ENCODE measurements at places on chromosomes 12 and 14.

DNA sequence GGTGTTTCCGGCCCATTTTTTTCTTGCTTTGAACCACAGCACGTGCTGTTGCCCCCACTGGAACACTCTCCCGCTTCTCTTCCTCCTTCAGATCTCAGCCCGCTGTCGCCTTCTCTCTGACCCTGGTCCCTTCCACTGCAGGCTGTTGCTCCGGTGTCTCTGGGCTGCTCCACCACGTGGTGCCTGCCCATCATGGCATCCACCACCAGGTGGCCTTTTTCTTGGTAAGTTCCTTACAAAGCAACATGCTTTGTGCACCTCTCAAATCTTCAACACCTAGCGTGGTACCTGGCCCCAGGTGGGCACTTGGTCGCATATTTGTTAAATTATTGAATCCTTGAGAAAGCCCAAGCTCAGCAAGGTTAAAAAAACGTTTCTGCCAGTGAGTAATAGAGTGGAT is 19.1 kb downstream of the TUNAR start:
- DNase-seq, result no peak

DNA sequence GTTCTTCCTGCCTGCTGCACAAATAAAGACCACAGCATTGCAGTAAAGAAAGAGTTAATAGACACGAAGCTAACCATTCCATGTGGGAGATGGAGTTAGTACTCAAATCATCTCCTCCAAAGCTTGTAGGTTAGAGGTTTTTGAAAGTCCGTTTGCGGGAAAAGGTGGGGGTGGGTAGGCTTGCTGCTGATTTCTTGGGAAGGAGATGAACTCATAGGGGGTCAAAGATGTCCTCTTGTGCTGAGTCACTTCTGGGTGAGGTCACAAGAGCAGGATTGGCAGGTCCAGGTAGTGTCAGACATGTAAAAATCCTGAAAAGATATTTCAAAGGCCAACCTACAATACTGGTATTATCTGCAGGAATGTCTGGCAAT is 66.4 kb downstream of the PTHLH start:
- no peak for DNase-seq

DNA sequence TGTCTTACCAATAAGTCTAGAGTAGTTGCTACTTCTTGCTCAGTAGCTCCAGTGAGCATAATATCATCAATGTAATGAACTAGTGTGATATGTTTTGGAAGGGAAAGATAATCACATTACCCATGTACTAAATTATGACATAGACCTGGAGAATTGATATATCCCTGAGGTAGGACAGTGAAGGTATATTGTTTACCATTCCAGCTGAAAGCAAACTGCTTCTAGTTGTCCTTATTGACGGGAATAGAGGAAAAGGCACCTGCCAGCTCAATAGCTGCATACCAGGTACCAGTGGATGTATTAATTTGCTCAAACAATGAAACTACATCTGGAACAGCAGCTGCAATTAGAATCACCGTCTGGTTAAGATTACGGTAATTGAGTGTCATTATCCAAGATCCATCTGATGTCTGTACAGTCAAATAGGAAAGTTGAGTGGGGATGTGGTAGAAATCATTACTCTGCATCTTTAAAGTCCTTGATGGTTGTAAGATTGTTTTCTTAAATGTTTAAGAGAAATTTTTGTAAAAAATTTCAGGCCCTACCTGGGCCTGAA is 100.0 kb upstream of the ARHGAP5 start:
- DNase-seq, result no peak

DNA sequence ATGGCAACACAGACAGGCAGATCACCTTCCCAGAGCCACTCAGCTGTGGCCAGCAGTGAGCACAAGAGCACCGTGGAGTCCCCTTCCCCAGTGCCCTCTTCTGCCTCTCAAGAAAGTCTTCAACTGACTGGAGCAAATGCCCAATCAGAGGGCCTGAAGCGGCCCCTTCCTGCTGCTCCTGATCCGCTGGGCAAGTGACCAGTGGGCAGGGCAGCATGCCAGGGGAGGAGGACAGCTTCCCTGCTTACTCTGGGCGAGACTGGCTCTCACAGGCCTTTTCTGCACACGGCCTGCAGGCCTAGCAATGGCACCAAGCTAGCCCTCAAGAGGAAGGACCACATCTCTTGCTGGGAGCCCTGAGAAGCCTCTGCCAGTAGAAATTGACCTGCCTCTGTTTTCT is 890 bp downstream of the KRT71 start:
- peak; percentile 71 for DNase-seq

DNA sequence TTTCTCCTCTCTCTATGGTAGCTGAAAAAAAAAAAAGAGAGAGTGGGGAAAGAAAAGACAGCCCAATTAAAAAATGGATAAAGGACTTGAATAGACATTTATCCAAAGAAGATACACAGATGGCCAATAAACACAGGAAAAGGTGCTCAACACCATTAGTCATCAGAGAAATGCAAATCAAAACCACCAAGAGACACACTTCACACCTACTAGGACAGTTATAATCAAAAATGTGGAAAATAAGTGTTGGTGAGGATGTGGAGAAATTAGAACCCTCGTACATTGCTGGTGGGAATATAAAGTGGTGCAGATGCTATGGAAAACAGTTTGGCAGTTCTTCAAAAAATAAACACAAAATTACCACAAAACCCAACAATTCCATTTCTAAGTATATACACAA is 172.4 kb upstream of the GRIN2B start:
- no peak for DNase-seq

DNA sequence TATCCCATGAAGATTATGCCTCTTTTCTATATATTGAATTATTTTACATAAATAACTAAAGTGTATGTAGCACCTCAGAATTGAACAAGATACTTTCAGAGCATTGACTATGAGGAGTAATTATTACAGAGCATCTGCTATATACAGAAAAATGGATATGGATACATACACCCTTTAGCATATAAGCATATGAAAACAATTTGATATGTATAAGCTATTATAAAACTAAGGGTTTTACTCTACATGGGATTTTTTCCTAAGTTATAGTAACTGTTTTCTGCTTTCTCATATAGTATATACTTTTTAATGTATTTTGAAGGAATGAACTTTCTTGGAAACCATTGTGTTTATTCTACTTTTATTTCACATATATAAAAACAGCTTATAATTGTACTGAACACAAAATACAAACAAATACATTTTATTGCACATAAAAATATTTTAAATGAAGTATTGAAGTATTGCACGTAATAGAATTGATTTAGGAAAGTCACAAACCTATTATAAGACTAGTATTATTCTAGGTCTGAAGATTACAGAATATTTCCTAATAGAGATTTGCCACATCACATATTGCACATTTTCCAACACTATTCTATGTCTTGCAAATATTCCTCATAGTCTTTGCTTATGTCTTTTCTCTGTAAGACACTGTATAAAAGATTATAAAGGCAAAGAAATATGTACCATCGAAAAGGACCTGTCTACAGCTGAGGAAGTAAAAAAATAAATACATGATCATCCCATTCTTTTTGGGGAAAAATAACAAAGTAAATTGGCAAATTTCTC is 8.4 kb downstream of the CD69 start:
- DNase-seq, result no peak
